Effector memory CD4-positive, alpha-beta T cell (primary cell): ENCODE measurements at places on chromosomes 4 and X.

DNA sequence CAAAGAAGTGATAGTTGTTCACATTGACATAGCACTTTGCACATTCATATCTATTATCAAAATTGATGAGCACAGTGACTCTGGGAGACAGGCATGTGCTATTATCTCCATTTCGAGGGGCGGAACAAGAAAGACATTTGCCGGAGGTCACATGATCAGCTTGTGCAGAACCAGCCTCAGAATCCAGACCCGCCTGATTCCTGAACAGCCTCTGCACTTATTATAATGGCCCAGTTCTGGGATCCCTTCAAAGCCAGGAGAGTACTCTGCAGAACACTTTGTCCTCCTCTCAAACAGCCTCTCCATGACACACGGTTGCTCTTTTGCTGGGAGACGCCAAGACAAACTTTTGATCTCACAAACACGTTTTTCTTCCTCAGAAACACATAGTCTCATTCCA lies 48.4 kb downstream of the RWDD4 start:
- no peak overlapping the region for H3K4me3 ChIP-seq
- no peaks in the 10 kb centered on the region for H3K4me1 ChIP-seq
- H3K27me3 ChIP-seq = no peaks in the 10 kb centered on the region
- no peak for DNase-seq
- H3K36me3 ChIP-seq = no peaks in the 10 kb centered on the region
- H3K27ac ChIP-seq = no peak overlapping the region

DNA sequence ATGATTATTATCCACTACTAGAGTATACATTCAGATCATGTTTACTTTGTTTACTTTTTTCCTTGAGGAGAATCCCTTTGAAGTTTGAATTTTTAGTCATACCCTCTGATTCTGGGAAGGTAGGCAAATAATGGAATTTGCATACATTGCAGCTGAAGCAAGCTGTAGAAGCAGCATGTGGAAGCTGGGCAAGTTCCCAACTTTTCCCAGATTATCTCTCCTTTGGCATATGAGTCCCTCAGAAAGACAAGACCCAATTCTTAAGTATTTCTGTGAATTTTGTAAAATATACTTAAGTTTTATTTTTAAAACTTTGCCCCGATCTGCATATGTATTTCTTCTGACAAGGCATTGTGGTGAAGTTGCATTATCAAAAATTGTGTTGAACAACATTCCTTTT lies 94.9 kb downstream of the CNKSR2 start:
- no peaks in the 10 kb centered on the region for H3K36me3 ChIP-seq
- H3K4me3 ChIP-seq = no peak overlapping the region
- no peaks in the 10 kb centered on the region for H3K4me1 ChIP-seq
- no peak for DNase-seq
- no peak overlapping the region for H3K27ac ChIP-seq

DNA sequence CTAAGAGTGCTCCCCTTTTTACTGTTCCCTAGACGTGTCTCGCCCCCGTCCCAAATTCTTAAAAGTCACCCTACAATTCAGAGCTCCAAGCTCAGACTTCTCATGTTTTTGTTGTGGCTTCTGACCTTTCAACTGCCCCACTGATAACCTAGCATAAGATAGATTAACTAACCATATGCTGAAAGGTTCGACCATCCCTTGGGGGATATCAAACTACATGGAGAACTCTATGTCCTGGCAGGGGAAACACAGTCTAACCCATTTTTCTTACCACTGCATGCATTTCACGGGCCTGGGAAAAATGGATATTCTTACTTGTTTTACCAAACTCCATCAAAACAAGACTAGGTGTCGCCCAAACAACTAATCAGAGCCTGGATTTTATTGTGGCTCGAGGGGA lies 236.4 kb upstream of the MID1 start:
- H3K27ac ChIP-seq = no peak overlapping the region
- no peaks in the 10 kb centered on the region for H3K36me3 ChIP-seq
- H3K4me3 ChIP-seq = no peak overlapping the region
- DNase-seq = no peak
- no peaks in the 10 kb centered on the region for H3K4me1 ChIP-seq

GRCh38 chrX:33784548-33784947 lies 347.6 kb downstream of the FAM47A start:
- no peaks in the 10 kb centered on the region for H3K36me3 ChIP-seq
- H3K27me3 ChIP-seq = no peaks in the 10 kb centered on the region
- no peaks in the 10 kb centered on the region for H3K4me1 ChIP-seq
- DNase-seq = no peak
- no peak overlapping the region for H3K27ac ChIP-seq

GRCh38 chr4:168648929-168649328 lies 152.1 kb downstream of the PALLD start:
- H3K27me3 ChIP-seq = no peaks in the 10 kb centered on the region
- H3K4me1 ChIP-seq = no peaks in the 10 kb centered on the region
- no peak overlapping the region for H3K27ac ChIP-seq
- H3K4me3 ChIP-seq = no peak overlapping the region
- no peaks in the 10 kb centered on the region for H3K36me3 ChIP-seq

- H3K4me3 ChIP-seq = no peak overlapping the region
- no peaks in the 10 kb centered on the region for H3K4me1 ChIP-seq
- H3K27me3 ChIP-seq = no peaks in the 10 kb centered on the region
Measured at GRCh38 chr4:60579335-60579734, 620.8 kb upstream of the ADGRL3 start.

DNA sequence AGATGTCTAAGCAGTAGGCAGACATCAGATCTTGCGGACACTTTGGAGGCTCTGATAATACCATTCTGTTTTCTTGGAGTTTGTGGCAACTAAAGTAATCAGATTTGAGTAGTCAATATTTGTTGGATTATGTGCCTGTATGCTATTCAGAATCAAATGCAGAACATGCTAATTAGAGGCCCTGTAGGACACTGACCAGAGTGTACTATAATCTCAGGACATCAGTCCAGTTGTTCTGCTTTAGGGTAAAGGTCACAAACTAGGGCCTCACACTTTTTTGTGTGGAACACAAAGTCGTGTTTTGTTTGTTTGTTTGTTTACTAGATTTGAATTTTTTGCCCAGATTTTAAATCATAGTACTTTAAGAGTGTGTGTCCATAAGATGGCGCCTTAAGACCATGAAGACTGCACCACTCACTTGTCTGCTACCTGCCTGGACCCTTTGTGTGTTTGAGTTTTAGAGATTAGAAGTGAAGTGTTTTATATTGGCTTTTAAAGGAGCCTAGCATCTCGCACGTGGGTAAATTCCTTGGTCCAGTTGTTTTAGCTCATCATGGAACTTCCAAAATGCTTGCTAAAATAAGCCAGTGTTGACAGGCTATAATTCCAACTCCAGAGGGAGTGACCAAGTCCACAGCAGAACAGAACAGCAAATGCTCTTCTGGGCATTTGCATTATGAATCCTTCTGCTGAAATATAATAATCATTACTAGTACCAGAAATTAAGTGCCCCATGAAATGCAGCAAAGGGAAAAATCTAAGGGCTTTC lies 34.7 kb downstream of the IL13RA1 start:
- H3K27me3 ChIP-seq = no peaks in the 10 kb centered on the region
- H3K36me3 ChIP-seq = no peaks in the 10 kb centered on the region
- H3K4me1 ChIP-seq = no peaks in the 10 kb centered on the region

DNA sequence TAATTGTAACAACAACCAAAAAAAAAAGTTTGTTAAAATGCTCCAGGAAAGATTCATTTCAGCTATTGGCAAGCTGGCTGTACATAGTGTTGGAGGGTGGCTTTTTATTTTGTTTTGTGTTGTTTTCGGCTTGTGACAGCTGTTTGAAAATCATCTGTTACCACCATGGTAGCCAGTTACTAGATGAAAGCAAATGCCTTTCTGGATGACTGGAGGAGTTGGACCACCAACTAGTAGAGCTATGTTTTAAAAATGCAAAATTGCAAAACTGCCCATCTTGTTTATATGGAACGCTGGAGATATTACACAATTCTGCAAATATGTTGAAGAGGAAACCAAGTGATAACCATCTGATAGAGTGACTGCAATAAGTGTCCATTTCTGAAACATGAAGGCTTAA lies 53.2 kb upstream of the TNIP3 start:
- no peaks in the 10 kb centered on the region for H3K27me3 ChIP-seq
- H3K27ac ChIP-seq = no peak overlapping the region
- no peak overlapping the region for H3K4me3 ChIP-seq

DNA sequence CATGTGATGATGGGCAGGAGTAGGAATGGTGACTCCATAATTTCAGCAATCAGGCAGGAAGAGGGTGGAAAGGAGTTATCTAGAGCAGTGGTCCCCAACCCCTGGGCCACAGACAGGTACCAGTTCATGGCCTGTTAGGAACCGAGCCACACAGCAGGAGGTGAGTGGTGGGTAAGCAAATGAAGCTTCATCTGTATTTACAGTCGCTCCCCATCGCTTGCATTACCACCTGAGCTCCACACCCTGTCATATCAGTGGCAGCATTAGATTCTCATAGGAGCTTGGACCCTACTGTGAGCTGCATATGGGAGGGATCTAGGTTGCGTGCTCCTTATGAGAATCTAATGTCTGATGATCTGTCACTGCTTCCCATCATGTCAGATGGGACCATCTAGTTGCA lies 1.4 kb upstream of the TLR10 start:
- no peak overlapping the region for H3K27ac ChIP-seq
- no peaks in the 10 kb centered on the region for H3K27me3 ChIP-seq
- H3K4me3 ChIP-seq = no peak overlapping the region
- no peak for DNase-seq
- no peaks in the 10 kb centered on the region for H3K36me3 ChIP-seq

- H3K36me3 ChIP-seq = peaks cover 26% of the 10 kb centered on the region
- no peak overlapping the region for H3K27ac ChIP-seq
- H3K27me3 ChIP-seq = no peaks in the 10 kb centered on the region
- H3K4me1 ChIP-seq = no peaks in the 10 kb centered on the region
- no peak overlapping the region for H3K4me3 ChIP-seq
Measured at GRCh38 chrX:13747836-13748235, 13.3 kb downstream of the OFD1 start.

DNA sequence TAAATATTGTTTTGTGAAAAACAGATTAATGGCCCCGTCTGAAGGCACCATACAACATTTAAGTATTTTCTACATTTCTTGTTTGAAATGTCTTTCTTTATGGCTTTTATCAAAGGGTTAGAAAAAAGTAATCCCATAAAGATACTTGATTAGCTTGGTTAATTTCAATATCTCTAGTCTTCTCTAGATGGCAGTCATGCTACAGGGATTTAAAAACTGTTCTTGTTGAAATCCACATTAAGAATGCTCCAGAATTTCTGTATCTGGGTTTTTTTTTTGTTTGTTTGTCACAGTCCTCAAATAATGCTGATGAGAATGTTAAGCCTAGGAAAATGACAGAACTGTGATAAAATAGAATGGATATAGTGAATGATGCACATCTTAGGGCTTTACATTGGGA lies 109.0 kb upstream of the AADAT start:
- no peak overlapping the region for H3K27ac ChIP-seq
- no peaks in the 10 kb centered on the region for H3K4me1 ChIP-seq
- no peak overlapping the region for H3K4me3 ChIP-seq
- DNase-seq = no peak
- no peaks in the 10 kb centered on the region for H3K36me3 ChIP-seq

DNA sequence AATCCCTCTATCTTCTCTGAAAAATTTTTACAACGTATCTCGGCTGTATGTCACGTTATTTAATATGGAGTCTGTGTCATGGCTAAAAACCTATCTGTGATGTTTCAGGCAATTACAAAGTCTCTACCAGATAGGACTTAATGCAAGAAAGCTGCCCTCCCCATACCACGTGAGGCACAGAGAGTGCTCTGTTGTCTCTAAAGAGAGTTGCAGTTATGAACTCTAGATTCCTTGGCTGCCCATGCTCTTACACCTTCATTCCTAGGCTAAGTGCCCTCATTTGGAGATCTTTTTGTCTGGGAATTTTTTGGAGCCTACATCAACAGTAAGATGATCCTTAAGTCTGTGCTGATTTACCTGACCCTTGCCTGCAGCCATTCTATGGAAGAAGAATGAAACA lies 935.9 kb downstream of the C4orf33 start:
- H3K27ac ChIP-seq = no peak overlapping the region
- no peaks in the 10 kb centered on the region for H3K4me1 ChIP-seq
- H3K36me3 ChIP-seq = no peaks in the 10 kb centered on the region
- no peak for DNase-seq
- H3K4me3 ChIP-seq = no peak overlapping the region

DNA sequence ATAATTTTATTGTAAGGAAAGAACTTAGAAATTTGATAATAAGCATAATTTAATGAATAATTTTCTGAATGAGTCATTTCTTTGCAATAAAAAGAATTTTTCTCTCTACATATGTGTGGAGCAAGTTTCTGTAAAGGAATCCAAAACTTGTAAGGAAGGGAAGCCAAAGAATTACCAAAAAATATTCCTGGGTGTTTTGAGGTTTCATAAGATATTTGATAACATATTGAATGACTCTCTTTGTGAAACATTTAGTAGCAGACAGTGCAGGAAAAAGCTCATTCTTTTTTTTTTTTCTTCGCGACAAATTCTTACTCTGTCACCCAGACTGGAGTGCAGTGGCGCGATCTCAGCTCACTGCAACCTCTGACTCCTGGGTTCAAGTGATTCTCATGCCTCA lies 469.0 kb upstream of the MAGEB2 start:
- no peak overlapping the region for H3K4me3 ChIP-seq
- no peaks in the 10 kb centered on the region for H3K36me3 ChIP-seq

- no peak overlapping the region for H3K27ac ChIP-seq
- H3K27me3 ChIP-seq = no peaks in the 10 kb centered on the region
- no peaks in the 10 kb centered on the region for H3K36me3 ChIP-seq
- no peak for DNase-seq
- peaks cover 7% of the 10 kb centered on the region for H3K4me1 ChIP-seq
- no peak overlapping the region for H3K4me3 ChIP-seq
Measured at GRCh38 chr4:83387476-83388312, 53.0 kb upstream of the HPSE start.

DNA sequence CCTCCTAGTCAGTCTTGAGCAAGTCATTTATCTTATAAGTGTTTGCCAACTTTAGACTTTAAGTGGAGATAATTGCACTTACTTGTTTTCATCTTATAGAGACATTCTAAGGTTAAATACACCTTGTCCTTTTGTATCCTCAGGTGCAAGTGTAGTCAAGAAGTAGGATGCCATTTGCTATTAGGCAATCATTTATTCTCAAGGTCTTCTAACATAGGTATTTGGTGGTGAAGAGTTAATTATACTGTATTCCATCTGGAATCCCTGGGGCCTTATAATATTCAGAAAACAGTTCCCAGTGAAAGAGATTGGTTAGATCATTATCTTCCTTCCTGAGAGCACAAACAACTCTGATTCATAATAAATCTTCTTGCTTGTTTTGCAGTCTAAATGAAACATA lies 23.7 kb downstream of the SULT1E1 start:
- H3K27ac ChIP-seq = no peak overlapping the region
- DNase-seq = no peak
- no peaks in the 10 kb centered on the region for H3K36me3 ChIP-seq
- no peak overlapping the region for H3K4me3 ChIP-seq
- no peaks in the 10 kb centered on the region for H3K4me1 ChIP-seq
